ENCODE measurements at places on chromosomes 1 and 21.

DNA sequence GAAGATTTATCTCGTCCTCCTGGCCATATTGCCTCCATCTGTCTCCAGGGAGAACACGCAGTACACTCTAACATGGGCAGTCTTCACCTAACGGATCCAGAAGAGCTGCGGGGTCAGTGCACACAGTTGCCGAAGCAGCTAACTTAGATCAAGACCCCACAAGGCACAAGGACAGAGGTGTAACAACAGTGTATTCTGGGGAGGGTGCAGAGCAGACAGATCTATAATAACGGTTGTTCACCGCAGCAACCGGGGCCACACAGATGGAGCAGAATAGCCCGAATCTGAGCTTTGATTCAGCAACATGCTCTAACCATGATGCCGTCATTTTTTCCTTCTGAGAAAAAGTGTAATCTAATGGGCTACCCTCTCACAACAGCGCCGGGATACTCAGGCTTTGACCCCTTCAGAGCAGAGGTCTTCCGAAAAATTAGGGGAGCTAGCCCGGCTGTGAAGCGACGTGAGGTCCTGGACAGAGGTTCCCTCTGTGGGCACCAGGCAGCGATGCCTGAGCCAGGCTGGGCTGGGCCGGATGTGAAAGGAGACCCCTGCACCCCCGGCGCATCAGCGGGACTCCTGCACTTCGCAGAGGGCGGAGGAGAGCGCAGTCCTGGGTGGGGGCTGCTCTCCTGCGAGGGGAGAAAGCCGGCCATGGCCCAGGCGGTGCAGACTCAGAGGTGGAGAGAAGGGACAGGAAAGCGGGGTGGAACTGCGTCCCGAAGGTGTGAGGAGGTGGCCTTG, 57.5 kb downstream of the BCL9 start:
- peak; percentile 60 for DNase-seq

GRCh38 chr1:154190550-154190949, 1.4 kb downstream of the TPM3 start:
- DNase-seq = no peak

GRCh38 chr1:213017447-213018273, 2.0 kb upstream of the ANGEL2 start:
- no peak for DNase-seq

DNA sequence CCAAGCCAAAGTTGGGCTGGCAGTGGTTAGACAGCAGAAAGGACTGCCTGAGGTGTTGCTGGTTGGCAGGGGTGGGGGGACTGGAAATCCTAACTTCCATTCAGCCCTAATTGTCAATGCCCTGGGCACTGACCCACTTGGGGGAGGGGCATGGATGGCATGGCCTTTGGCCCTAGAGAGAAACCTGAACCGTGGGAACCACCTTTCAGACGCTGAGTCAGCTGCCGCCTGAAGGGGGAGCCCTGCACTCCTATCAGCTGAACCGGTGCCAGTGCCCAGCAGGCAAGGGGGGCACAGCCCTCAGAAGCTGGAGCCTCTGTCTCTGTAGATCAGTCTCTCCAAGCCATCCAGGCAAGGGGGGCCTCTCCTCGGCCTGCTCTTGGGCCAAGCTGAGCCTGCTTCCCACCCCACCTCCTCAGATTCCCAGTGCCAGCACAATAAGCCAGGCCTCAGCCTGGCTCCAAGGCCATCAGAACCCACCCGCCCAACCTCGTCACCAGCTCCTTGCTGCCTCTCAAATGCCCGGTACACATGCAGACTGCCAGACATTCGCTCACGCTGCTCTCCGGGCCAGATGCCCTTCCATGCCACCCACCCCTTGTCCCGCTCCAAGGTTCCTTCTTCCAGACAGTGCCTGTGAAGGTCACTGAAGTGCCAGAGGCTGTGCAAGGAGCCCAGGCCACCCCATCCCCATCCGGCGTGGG, 11.6 kb downstream of the TINAGL1 start:
- DNase-seq = no peak

- no peak for DNase-seq
Observed at GRCh38 chr1:60898413-60898812, 183.9 kb upstream of the NFIA start.

- DNase-seq = no peak
Observed at GRCh38 chr1:9293241-9293532, 493 bp downstream of the SPSB1 start.

DNA sequence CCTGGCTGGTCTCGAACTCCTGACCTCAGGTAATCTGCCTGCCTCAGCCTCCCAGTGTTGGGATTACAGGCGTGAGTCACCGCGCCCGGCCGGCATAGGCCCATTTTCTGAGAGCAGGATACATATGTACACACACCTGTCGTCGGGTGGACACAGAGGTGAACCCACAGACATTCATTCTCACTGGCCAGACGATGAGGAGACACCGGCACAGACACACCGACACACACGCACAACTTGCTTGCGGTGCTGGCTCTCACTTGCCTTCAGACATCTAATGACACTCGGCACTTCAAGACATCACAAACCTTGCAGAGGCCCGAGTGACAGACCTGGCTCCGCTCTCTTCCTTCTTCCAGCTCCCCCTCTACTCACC, 579 bp downstream of the PTCH2 start:
- DNase-seq = no peak

DNA sequence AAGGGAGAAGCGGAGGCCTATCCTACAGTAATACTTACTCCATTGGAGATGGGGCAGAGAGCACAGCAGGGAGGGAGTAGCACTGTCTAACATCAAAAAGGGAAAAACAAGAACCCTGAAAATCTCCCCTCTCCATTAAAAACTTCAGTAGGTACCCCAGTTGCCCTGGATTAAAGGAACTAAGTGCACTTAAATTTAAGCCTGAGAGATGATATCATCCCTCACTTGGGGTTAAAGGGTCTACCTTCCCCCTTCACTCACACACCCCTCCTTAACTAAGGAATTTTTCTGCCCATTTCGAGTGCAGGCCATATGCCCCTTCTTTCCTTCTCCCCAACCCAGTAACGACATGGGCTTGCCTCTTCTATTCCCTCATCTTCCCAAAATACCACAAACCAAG, 3.7 kb upstream of the MTMR11 start:
- no peak for DNase-seq

DNA sequence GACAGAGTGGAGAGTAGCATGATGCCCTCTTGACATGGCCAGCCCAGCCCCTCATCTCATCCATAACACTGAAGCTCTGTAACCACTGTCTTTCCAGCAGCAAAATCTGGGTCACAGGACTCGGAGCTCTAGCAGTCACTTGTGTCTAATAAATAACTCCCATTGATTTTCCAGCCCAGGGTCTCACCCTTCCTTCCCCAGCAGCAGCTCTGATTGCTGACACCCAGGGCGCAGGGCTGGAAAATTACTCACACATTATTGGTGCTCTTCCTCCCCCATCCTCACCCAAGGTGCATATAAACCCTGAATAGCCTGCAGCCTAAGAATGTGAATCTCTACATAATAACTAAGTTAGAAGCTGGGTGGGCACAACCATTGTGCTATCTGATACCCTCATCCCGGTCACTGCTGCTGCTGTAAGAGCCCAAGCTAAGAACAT, 21.1 kb upstream of the OR10J5 start:
- no peak for DNase-seq

- DNase-seq = no peak
Observed at GRCh38 chr21:16587141-16587581, 857.4 kb downstream of the USP25 start.

- DNase-seq = no peak
Observed at GRCh38 chr1:21539933-21540332, 30.7 kb downstream of the ALPL start.

DNA sequence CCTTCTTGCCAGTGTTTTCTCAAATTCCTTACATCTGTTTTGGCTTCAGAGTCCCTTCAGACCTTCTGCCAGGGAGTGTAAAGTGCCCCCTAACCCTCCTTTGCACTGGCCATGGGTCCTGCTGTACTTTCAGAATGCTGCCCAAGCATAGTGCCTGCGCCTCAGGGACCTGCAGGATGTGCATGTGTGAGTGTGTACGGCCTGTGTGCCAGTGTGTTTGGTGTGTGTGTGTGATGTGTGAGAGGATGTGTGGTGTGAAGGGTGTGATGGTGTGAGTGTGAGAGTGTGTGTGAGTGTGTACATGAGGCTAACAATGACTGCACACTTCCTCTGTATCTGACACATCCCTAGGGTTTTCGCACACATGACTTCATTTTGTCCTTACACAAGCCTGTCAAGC, 265.8 kb upstream of the RAB4A start:
- DNase-seq = no peak

- DNase-seq = no peak
Observed at GRCh38 chr1:30489737-30490389, 233.5 kb downstream of the MATN1 start.

DNA sequence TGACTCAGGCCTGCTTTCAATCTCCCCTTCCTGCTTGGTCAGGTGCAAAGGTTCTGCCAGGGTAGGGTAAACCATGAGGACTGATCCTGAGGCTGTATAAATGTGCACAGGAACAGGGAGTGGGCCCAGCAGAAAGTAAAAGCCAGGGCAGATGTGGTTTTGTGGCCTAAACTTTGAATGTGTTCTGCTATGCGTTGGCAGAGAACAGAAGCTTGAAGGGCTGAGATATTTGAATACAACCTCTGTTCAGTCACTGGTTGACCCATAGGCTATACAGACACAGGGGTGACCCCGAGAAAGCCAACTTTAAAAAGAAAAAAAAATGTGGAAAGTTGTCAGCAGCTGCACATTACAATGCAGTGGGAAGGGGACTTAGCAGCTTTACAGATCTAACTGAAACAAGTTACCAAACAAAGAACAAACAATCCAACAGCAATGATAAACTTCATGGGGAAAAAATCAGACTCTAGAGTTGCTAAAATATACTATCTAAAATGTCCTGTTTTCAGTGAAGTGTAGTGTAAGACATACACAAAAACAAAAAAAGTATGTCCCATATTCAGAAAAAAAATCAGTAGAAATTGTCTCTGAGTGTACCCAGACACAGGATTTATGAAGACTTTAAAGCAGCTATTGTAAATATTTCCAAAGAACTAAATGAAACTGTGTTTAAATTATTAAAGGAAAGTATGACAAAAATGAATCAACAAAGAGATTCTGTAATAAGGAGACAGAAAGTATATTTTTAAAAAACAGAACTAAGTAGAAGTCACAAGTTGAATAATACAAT, 216.1 kb downstream of the RPS6KC1 start:
- no peak for DNase-seq

DNA sequence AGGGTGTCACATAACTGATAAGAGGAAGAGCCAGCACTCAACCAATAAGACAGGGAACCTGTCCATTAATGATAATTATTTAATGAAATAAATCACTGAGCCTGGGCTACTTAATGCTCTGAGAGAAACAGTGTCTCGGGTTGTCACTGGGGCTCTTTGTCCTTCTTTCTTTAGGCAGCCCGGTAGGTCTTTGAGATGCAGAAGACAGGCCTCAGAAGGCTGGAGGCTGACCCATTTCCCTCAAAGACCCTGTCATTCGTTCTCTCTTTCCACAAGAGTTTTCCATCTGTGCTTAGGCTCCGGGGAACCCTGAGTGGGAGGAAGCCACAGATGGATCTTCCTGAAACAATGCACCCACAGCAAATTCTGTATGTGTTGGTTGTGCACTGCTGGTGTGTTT, 68.2 kb downstream of the BRINP2 start:
- no peak for DNase-seq

DNA sequence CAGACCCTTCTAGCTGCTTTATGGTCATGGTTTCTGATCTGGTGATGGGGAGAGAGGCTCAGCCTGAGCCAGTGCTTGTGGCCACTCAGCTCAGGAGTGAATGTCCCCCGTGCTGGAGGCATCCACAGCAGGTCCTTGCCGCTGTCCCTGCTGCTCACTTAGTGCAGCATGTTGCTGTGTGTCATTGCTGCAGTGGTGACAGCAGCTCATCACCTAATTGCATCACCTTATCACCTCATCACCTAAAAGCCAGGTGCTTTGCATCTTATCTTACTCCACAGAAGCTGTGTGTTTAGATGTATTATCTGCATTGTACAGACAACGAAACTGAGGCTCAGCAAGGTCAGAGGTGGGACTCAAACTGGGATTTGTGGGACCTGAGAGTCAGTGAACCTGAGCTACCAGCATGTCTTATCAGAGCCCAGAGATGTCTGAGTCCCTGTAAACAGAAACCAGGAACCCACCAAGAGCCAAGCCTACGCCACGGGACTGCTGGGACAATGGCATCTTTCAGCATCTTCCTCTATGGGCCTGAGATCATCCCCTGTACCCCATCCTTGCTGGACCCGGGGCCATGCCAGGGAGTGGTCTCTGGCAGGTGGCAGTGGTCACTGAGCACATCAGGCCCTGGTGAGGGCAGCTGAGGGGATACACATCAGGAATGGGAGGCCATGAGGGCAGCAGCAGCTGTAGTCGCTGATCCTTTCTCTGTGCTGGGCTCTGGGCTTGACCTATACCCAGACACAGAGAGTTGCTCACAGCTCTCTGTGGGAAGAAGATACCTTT, 6.5 kb downstream of the PODN start:
- DNase-seq = no peak

DNA sequence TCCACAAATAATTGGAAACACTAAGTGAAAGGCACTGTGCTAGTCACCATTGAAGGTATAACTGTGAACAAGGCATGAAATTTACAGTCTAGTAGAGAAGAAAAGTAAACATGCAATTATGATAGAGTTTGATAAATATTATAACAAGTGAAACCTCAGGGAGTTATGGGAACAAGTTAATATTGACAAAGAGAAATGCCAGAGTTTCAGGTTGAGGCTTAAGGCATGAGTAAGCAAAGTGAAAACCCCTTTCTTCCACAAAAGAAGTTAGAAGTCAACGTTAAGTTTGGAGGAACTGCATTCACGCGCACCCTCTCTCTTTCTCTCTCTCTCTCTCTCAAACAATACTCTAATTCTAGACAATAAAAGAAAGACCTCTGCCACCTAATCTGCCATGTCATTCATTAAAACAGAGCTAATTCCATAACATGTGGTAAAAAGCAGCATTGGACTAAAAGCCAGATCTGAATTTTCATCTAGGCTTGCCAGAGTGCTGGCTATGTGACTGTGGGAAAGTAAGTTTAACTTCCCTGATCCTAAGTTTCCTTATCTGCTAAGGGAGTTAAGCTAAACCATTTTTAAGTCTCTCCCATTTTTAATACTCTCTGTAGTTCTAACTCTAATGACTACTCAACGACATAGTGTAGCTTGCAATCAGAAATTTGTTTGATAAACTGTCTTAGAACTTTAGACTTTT, 22.0 kb downstream of the SLC44A5 start:
- no peak for DNase-seq

GRCh38 chr1:225137976-225138375, 208.5 kb downstream of the DNAH14 start:
- no peak for DNase-seq

- no peak for DNase-seq
Observed at GRCh38 chr1:165054627-165055026, 301.9 kb downstream of the LMX1A start.

Data from CD8-positive, alpha-beta memory T cell (primary cell).